ENCODE measurements at places on chromosomes 6 and 20.

GRCh38 chr20:35502352-35502751 lies 27.1 kb downstream of the C20orf173 start:
- DNase-seq = no peak

DNA sequence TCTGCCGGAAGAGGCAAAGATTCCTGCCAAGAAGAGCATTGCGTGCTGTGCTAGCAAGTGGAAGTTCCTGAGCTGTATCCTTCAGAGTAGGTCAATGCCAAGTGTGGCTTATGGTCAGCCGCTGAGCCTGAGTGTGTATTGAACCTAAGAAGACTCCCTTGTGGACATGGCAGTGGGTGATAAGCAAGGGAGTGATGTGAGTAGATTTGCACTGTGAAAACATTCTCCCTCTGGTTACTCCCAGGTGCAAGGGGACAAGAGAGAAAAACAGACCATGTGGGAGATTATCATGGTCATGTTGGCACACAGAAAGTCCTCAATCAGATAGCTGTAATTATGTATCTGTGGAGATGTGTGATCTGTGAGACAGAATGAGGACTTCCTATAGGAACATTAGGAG lies 6.1 kb upstream of the TMEM74B start:
- no peak for DNase-seq

DNA sequence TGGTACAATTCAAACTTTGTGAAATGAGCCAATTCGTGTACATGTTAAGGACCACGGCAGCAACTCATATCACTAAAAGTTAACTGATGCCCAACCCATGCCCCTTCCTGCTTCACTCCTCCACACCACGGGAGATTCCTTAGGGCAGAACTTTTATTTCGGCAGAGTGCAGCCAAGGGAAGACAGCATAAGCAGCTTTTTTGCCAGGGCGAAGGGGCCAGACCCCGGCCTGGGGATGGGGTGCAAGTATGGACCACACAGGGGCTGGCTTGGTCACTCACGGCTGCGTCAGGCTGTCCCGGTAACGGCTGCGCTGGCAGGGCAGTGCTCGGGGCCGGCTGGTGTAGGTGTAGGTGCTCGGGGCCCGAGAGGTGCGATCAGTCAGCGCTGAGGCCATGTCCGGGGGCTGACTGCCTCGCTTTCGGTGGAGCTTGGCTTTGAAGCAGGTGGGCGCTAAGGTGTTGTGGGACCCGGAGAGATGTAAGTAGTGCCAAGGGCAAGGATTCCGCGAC lies 792 bp downstream of the RSPH3 start:
- no peak for DNase-seq

DNA sequence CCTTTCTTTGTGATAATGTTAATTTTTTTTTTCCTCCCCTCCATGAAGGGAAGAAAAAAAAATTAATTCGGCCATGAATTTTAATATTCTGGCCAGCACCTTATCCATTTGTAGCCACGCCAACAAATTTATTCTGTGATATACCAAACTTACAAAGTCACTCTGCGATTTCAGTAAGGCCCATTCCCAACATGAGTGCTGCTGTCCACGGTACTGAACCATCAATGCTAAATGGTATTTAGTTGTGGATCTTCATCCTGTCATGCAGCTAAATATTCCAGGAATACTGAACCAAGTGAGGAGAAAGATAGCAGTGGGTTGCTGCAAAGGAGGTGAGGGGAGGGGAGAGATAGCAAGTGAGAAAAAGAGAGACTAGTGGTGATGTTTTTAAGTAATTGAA lies 19.5 kb upstream of the RSPH4A start:
- DNase-seq = no peak

DNA sequence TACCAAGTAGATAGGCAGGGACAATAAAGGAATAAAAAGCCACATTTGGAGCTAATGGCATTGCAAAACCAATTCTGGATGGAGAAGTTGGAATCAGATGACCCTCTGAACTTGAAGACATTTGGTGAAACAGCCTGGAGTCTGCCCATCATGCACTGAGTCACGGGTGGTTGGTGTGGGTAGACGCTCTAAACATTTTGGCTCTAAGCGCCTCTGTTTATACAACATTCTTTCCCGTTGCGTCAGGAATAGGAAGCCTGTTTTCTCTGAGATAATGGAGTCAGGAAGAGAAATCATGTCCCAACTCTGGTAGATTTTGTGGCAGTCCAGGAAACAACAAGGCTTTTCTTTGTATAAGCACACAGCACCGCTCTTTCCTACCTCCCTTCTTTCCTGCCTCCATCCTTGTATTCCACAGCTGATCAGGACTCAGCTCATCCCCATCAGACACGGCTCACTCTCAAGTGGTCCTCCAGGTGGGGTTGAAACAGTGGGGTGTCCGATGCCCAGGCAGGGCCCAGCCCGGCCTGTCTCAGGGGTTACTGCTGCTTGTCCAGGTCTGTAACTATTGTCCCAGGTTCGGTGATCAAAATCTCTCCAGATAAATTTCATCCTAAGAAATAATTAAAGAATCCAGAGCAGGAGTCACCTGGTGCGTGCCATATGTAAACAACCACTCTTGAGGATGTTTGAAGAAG lies 12.1 kb upstream of the RAMACL start:
- DNase-seq = no peak

- DNase-seq = no peak
Observed at GRCh38 chr6:150631283-150631983, 31.7 kb downstream of the PLEKHG1 start.

GRCh38 chr6:144647971-144648651 lies 363.0 kb downstream of the UTRN start:
- DNase-seq = peak; percentile 20

DNA sequence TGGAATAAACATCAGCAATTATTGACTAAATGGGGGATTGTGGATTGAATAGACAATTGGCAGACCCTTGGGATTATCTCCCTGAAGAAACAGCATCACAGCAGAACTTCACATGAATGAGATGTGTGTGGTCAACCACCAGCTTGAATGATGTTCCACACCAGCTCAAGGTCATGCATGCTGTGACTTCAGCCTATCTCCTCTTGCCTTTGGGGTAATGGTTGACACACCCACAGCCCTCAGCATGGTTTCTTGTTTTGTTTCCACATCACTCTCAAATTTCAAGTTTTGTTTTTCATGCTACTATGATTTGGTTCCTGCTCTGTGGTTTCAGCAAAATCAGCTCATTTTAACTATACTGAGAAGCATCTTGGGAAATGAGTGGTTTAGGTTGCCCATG lies 94.3 kb downstream of the PAK5 start:
- DNase-seq = no peak

- DNase-seq = no peak
Observed at GRCh38 chr20:25538838-25539665, 46.3 kb downstream of the NINL start.

DNA sequence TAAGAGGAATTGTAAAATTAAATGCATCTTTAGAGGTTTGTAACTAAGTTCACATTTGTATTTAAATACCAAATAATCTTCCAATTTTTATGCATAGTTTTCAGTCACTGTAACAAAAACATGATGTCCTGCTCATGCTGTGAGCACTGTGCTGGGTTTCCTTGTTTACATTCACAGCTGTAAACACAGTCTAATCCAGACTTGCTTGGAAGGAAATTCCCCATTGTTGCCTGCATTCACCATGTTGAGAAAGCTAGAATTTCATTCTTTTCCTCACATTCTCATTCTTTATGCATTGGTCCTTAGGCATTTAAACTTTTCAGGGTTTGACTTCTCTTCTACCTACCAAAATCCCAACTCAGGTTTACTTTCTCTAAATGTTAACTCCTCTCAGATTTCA lies 242.0 kb upstream of the TBX18 start:
- no peak for DNase-seq

All from BE2C (cell line).